Dermis microvascular lymphatic vessel endothelial cell (primary cell): ENCODE measurements at places on chromosomes 4 and X. TPM values are rescaled to one million over a fixed set of nuclear protein-coding genes. Genes with fewer than 3 reads are reported as not detected.

BCOR gene
- total RNA-seq: 13.7 and 14.8 TPM in 2 replicates

INTS12 gene
- total RNA-seq: 9.0 and 9.1 TPM in 2 replicates

GASK1B gene
- total RNA-seq: 44.8 and 57.9 TPM in 2 replicates

GLRA2 gene
- total RNA-seq: not detected in 2 replicates

SRPX2 gene
- total RNA-seq: 1.9 and 4.0 TPM in 2 replicates

SMARCA5 gene
- total RNA-seq: 41.3 and 49.8 TPM in 2 replicates

TKTL1 gene
- total RNA-seq: under 0.01 TPM in 1 of 2 replicates, not detected in the other

SH3TC1 gene
- 82.8 and 147 TPM in 2 replicates for total RNA-seq

P2RY10 gene
- total RNA-seq: not detected in 2 replicates

KIAA0232 gene
- total RNA-seq: 10.3 and 15.3 TPM in 2 replicates

TSPAN7 gene
- 9.2 and 23.8 TPM in 2 replicates for total RNA-seq

PORCN gene
- total RNA-seq: 4.6 and 7.3 TPM in 2 replicates

KLB gene
- total RNA-seq: under 0.01 TPM in 2 replicates

ADAM29 gene
- not detected in 2 replicates for total RNA-seq

CFP gene
- 0.13 and 0.26 TPM in 2 replicates for total RNA-seq

DSPP gene
- total RNA-seq: not detected in 2 replicates

AKAP14 gene
- not detected in 2 replicates for total RNA-seq
